ENCODE measurements at places on chromosomes 6 and 20. TPM values are rescaled to one million over a fixed set of nuclear protein-coding genes. Genes with fewer than 3 reads are reported as not detected.
A peak's percentile ranks its signal among the peaks of the same experiment; 100 is the strongest.

FOXF2 gene
- total RNA-seq = not detected

AHCY gene
- 224 TPM for total RNA-seq

EEF1E1 gene
- 58.2 TPM for total RNA-seq

SAMD5 gene
- total RNA-seq = 3.5 TPM

- ATAC-seq = no peak
These were observed 329.5 kb upstream of the HSF2 start for GRCh38 chr6:122069932-122070331.

C6orf132 gene
- 0.46 TPM for total RNA-seq

DNA sequence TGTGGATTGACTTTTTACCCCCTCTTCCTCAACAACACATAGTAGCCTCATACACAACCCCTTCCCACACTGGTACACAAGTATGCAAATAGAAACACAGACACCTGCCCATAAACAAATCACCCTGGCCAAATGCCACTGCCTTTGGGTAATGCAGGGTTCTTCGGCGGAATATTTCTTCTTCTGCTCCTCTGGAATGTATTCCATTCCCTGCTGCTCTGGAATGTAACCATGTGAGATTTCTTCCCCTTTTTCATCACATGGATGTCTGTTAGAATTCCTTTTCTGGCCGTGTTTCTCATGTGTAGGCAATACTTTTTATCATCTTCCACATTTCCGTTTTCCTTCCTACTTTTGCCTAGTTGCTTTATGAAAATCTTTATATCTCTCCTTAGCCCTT, 76.1 kb upstream of the TPD52L1 start:
- ATAC-seq = no peak

DNA sequence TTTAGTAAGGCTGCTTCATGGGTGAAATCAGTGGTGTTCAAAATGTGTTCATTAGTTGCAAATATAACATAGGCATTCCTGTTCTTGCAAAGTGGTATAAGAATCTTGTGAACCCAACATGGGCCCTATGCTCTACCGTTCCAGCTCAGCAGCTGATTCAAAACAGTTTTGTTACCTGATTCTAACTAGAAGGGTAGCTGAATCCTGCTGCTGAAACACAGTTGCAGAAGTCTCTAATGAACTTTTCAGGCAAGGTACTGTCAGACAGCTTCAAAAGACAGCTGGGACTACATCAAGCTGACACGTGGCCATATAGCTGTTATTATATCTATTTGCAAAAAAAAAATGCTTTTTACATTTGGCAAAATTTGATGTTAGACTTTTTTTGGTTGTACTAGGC, 22.7 kb downstream of the THEMIS start:
- ATAC-seq = no peak

SYCP2 gene
- total RNA-seq = 2.6 TPM

DNA sequence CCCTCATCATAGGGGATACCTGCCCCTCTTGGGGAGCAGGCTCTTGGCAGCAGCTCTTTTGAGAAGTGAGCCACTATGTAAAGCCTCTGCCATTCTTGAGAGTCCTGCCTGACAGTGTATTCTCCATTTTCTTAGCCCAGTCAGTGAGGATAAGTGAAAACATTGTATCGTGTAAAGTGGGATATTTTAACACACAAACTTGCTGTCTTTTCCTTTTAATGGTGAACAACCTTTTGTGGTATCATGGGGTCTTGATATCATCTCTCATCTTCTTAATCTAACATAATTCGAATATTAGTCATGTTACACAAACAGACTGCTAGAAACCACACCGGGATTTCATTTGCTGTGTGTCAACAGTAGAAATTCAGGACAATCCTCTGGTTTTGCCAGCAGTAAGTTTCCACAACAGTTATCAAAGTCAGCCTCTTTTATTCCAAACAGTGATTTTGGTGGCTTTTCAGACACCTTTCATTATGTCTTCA, 136.2 kb downstream of the HIVEP1 start:
- no peak for ATAC-seq

- no peak for ATAC-seq
These were observed 54.3 kb upstream of the APCDD1L start for GRCh38 chr20:58569241-58570125.

- no peak for ATAC-seq
These were observed 21.6 kb downstream of the TPX2 start for GRCh38 chr20:31760519-31761240.

MCCD1 gene
- total RNA-seq = not detected

BHLHE23 gene
- total RNA-seq = not detected

DNA sequence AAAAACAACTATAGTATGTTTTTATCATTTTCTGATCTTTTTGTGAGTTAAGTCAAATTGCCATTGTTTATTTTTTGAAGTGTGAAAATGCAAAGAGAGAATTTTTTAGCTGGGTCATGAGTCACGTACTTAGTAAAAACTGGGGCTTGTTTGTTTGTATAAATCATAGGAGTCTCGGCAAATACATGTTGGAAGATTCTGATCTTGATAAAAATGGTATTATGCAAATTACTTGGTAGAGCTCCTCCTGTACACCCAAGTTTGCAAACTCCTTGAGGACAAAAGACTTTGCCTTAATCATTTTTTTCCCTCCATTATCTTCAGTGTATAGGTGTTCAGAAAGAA, 25.8 kb downstream of the TBPL1 start:
- no peak for ATAC-seq

GRCh38 chr6:138719011-138719635, 54.4 kb upstream of the CCDC28A start:
- ATAC-seq = no peak

GRCh38 chr6:91476000-91476399, 889.1 kb upstream of the MAP3K7 start:
- peak; percentile 73 for ATAC-seq

DNA sequence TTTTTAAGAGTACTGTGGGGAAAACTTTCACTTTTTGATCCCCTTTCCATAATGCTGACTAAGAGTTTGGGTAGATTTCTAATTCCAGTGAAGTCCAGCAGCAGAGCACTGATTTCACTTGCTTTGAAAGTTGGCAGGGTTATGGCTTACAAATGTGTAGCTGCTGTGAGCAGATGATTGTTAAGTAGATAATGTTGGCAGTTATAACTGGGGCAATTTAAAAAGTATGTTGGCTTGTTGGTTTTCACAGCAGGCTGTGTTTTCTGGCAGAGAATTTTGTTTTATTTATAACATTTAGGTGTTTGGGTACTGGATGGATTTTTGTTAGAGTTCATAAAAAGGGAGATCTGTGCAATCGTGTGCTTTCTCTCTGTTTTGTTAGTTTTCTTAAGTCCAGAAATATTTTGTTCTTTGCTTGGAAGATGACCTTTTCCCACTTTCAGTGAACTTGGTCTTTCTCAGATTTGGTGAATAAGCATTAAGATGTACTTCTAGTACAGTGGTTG, 31.4 kb downstream of the AFDN start:
- ATAC-seq = no peak

PDE7B gene
- total RNA-seq = 58.7 TPM

DNA sequence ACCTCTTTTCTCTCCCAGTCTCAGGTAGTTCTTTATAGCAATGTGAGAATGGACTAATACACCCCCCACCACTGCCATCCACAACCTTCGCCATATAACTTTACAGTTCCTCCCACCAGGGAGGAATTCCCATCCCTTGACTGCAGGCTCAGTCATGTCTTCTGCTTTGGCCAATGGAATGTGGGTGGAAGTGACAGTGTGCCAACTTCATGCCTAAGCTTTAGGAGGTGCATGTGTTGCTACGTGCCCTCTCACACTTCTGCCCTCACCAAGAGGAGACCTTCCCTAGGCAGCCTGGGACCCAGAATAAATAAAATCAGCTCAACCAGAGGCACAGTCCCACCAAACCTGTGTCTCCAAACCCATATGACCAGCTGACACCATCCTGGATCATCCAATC, 33.0 kb upstream of the LRRN4 start:
- no peak for ATAC-seq

DNA sequence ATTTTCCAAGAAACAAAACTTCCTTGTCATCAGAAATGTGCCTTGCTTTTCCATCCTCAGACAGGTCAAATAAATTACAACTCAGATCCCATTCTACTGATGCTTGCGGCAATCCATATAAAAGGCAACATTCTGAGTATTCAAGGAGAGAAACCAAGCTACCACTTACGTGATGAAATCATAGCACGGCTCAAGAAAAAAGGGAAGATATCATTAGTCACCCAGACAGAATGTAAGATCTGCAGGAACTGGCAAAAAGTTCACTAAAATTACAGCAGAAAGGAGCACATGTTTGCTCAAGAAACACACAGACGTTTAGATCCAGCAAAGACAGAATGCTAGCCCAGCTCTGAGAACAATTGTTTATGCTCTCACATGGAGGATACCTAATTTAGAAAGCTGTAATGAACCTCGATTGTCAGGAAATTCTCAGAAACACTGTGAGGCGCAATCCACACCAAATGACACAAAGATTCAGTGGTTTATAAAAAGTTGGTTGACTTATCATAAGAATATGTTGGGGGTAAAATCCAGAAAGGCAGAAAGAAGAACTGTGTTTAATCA, 304.2 kb downstream of the ADGRG6 start:
- no peak for ATAC-seq

IFT52 gene
- total RNA-seq = 64.5 TPM

B3GAT2 gene
- 3.9 TPM for total RNA-seq

BPIFB2 gene
- total RNA-seq = not detected

CYP39A1 gene
- total RNA-seq = 4.5 TPM

DNA sequence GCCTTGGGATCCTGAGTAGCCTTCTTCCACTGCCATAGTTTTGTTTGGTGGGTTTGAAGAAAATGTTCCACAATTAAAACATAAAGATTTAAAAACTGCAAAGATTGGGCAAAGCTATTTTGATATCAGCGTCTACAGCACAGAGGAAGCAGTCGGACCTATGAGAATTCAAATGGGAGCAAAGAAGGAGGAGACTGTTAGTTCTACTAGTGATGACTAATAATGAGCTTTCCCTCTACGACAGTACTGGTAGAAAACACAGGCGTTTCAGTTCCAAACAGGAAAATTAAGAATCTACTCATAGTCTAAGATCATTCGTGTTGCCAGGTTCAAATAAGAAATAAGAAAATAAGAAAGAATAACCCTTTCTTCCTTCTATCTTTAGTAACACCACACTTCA, 121.2 kb downstream of the INSM1 start:
- no peak for ATAC-seq

GRCh38 chr20:58688840-58689239, 3.8 kb upstream of the NPEPL1 start:
- no peak for ATAC-seq

DNA sequence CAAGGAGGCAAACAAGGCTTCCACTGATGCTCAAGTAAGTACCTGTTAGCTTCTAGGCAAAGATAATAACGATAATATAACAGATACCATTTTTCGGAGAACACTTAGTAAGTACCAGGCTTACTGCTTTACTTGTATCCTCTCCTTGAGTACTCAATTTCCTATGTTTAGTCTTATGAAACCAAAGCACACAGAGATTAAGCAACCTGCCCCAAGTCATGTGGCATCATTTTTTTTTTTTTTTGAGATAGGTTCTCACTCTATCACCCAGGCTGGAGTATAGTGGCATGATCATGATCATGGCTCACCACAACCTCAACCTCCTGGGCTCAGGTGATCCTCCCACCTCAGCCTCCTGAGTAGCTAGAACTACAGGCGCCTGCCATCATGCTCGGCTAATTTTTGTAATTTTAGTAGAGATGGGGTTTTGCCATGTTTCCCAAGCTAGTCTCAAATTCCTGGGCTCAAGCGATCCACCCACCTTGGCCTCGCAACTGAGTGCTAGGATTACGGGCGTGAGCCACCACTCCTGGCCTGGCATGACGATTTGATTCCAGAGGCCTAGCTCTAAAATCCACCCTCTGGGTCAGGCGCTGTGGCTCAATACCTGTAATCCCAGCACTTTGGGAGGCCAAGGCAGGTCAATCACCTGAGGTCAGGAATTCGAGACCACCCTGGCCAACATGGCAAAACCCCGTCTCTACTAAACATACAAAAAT, 14.0 kb downstream of the SPAG4 start:
- ATAC-seq = no peak

GRCh38 chr20:33945391-33946081, 48.2 kb upstream of the RALY start:
- no peak for ATAC-seq

HLA-DPB1 gene
- 1.9 TPM for total RNA-seq

- no peak for ATAC-seq
These were observed 12.5 kb downstream of the GZF1 start for GRCh38 chr20:23374441-23374840.

GRCh38 chr20:17909869-17910321, 58.7 kb downstream of the SNX5 start:
- ATAC-seq = no peak

DNA sequence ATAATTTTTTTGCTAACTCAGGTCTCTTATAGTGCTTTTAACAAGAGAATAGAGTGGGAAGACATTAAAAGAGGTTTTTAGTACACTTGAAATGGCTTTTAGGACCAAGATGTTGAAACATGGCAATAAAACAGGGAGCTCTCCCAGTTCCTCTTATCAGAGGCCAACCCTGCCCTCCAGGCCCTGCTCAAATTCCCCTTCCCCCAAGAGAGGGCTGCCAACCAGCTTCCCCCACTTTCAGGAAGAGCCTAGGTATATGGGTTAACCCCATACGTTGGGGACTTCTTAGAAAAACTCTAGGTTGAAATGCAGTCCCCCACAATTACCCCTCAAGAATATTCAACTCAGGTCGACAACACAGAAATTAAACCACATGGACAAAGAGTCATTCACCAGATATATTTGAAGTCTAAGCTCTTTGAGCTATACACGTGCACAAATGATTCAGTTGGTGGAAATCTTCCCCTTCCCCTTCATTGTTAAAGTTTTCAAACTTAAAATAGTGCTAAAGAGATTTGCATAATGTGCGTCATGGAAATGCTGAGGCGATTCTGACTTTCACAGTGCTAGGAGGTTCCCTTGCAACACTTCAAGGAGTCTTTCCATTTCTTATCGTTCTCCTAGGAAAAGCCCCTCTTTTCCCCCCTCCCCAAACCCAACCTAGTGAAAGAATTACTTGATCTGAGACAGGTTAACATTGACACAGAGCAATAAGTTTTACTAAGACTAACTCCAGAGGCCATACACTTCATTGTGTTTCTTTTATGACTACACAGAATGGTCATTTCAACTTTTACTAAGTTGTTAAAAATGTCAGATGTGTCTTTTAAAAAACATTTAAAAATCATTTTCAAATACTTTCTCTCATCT, 49.8 kb upstream of the ENPP5 start:
- ATAC-seq = no peak

DNA sequence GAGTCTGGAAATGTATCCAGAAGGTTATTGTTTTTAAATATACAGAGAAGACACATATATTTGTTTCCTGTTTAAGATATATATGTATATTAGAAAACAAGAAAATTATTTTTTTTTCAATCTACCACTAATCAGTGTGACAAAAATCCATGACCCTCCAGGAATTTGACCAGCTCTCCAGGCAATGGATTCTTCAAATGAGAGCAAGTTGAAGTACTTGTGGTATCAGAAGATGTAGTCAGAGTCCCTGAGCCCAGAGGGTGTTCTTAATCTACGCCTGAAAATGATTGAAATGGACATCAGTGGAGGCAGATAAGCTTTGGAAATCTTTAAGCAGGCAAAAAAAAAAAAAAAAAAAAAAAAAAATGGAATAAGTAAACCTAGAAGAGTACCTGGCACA, 186.5 kb upstream of the QKI start:
- no peak for ATAC-seq

All from motor neuron (in vitro differentiated cells).